ENCODE measurements at places on chromosomes 3 and 15. TPM values are rescaled to one million over a fixed set of nuclear protein-coding genes. Genes with fewer than 3 reads are reported as not detected.

- DNase-seq = no peak
Measured at GRCh38 chr3:115562636-115563267, 60.6 kb upstream of the GAP43 start.

DNA sequence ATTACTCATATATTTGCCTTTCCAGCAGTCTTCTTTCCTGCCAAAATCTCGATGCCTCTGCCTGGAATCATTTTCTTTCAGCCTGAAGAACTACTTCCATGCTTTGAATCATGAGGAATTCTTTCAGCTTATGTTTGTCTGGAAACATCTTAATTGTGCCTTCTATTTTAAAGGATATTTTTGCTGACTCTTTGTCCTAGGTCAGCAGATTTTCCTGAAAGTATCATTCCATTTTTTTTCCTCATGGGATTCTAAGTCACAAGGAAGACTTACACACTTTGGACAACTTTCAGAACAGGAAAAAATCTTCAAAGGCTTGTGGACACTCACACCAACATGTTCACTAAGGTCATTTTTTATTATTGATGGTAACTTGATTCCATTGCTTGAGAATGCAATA lies 10.1 kb downstream of the PRR23E start:
- DNase-seq = no peak

- DNase-seq = no peak
Measured at GRCh38 chr15:92625251-92625980, 30.2 kb downstream of the FAM174B start.

- DNase-seq = peak; percentile 35
Measured at GRCh38 chr3:12663401-12663935, 449 bp downstream of the RAF1 start.

- no peak for DNase-seq
Measured at GRCh38 chr3:184556582-184557347, 4.8 kb upstream of the EPHB3 start.

GRCh38 chr3:10185804-10186762 lies 21.4 kb downstream of the IRAK2 start:
- no peak for DNase-seq

Gene ITIH1
- 4.8 TPM for total RNA-seq

GRCh38 chr3:128491691-128491940 lies 1.4 kb downstream of the GATA2 start:
- DNase-seq = no peak

Gene WDR93
- total RNA-seq = 0.49 TPM

Gene MASP1
- total RNA-seq = 17.8 TPM

DNA sequence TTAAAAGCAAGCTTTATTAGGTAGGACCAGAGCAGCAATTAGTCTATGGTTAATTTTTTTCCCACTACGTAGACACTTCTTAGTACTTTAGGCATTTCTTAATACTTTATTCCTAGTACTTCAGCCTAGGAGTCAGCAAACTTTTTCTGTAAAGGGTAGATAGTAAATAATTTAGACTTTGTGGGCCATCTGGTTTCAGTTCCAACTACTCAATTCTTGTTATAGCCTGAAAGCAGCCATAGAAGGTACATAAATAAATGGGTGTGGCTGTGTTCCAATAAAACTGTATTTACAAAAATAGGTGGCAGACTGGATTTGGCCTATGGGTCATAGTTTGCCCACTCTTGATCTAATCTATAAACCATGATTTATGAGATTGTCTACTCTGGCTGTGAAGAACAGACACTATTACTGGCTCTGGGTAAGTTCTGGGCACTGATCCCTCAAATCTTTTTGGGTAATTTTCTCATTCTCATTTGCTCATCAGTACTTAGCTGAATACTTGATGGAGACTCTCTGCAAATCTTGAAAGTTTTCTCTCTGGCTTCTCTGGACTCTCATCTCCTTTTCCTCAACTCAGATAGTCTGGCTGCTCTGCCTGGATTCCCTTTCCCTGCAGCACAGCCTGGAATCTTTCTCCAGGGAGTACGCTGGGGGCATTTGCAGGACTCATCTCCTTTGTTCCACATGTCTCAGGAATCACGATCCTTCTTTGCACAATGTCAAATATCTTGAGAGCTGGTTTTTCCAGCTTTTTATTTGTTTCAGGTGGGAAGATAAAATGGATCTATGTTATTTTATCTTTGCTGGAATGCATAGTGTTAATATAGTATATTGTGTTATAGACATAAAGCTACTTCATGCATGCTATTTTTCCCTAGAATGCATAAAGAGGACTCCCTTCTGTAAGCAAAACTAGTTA lies 524.8 kb upstream of the TBL1XR1 start:
- DNase-seq = no peak

Gene DNASE1L3
- total RNA-seq = 2.3 TPM

- DNase-seq = no peak
Measured at GRCh38 chr3:64888165-64888564, 200.4 kb upstream of the ADAMTS9 start.

DNA sequence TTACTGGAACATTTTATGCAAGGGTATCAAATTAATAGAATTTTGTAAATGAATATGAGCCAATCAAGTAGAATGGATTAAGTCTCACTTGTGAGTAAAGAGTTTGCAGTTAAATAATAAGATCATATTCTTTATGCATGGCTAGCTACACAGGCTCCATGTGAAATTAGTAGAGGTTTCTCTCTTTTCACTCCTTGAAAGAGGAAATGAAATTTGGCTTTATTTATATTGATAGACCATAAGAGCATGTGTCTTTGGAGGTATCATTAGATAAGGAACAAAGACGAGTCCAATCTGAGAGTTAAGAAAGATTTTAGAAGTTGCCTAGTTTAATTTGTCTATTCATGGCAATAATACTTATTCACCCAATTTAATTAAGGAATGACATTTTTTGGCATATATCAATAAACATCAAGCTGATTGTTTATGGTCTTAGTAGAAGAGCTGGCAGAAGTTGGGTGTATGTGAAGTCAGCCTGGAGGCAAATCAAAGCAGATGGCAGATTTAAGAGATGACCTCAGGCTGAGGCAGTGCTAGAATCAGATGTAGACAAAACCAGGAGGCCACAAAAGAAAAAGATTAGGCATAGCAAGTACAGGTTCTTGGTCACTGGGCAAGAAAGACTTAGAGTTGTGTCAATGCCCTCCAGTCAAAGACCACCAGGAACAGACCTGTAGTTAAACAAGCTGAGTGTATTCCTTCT lies 406.5 kb upstream of the ARHGEF26 start:
- DNase-seq = no peak

Gene ATP2B2
- 0.09 TPM for total RNA-seq

Gene C3orf85
- total RNA-seq = not detected

- DNase-seq = no peak
Measured at GRCh38 chr3:64157150-64158035, 67.9 kb downstream of the PRICKLE2 start.

GRCh38 chr3:26132942-26133341 lies 343.1 kb downstream of the OXSM start:
- DNase-seq = no peak

Gene CLRN1
- not detected for total RNA-seq

GRCh38 chr15:89101302-89102193 lies 13.3 kb downstream of the ABHD2 start:
- DNase-seq = peak; percentile 85

DNA sequence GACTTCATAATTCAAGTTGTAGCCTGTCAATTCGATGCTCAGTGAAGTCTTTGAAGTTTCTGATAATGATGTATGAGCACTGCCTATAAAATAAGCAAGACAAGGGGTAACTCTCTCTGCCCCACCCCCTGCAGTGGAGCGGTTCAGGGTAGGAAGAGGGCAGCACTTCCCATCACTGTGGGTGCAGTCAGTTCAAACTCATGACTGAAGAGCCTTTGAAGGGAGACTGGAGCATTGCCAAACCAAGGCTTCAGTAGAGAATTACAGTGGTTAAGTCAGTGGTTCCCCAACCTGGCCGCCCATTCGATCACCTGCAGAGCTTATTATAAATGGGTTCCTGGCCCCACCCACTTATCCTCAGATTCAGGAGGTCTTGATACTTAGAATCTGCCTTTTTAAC lies 190.6 kb downstream of the SHQ1 start:
- DNase-seq = no peak

- no peak for DNase-seq
Measured at GRCh38 chr3:55204417-55204816, 276.6 kb upstream of the LRTM1 start.

Gene WDR72
- 10.7 TPM for total RNA-seq

DNA sequence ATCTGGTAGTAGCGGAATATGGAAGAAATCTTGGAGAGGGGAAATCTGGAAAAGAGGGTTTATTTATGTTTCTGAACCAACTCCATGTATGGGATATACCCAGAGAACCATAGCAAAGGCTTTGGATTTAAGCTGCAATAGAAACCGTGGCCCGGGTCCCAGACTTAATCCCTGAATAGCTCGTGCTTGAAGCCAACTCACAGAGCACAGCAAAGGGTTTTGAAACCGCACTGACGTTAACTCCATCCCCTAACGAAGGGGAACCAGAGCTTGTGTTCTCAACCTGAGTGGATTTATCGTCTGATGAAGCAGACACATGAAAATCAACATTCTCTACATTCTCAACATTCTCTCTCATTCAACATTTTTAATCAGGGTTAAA lies 154.6 kb downstream of the APBA2 start:
- no peak for DNase-seq

Gene ITGA11
- total RNA-seq = 2.6 TPM

GRCh38 chr15:91514147-91514546 lies 339.4 kb upstream of the SLCO3A1 start:
- no peak for DNase-seq

DNA sequence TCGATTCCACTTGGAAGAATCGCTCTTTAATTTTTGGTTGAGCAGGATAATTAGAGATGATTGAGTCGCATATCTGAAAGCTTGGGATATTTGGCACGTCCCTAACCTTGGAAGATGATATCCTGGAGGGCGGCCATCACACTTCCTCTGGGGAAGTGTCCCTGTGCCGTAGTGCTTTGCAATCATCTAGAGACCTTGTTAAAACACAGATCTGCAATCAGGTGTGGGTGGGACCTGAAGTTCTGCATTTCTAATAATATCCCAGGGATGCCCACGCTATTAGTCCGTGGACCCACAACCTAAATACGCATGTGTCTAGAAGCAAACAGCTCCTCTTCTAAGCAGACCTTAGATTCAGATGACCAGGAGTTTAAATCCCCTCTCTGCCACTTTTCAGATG lies 20.5 kb downstream of the MYO1E start:
- DNase-seq = no peak

- no peak for DNase-seq
Measured at GRCh38 chr3:2968475-2968874, 141.7 kb downstream of the IL5RA start.

DNA sequence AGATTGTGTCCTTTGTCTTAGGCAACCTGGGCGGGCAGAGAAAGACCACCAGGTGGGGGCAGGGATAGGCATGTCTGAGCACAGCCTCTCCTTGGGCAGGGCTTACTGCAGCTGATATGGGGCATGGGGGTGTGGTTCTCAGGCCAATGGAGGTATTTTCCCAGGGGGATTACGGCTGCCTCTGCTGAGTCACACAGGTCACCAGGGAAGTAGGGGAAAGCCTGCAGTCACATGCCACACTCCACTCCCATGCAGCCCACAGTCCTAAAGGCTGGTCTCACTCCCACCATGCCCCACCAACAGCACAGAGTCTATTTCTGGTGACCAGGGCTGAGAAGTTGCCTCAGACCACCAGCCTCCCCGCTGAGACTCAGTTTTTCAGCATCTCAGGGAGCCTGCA lies 466.4 kb downstream of the DIPK2A start:
- DNase-seq = no peak

- no peak for DNase-seq
Measured at GRCh38 chr3:144010371-144010770, 38.7 kb downstream of the DIPK2A start.

DNA sequence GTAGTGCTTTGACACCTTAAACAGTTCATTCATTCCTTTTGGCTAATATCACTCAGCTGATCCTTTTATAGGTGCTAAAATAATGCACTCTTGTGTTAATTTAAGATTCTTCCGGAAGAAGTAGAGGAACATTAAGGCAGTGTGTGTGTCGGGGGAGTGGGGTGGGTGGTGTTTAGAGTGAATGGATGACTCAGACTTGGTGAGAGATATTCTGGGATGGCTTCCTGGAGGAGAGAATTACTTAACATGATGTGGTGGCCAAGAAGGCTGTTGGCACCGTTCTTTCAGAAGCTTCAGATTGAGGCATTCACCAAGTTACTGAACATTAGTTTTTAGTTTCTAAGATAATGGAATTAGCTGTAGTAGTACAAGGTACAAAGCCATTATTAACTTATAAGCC lies 125.6 kb upstream of the ROPN1 start:
- DNase-seq = no peak

- DNase-seq = no peak
Measured at GRCh38 chr3:52202384-52203077, 4.6 kb downstream of the ALAS1 start.

Gene CASR
- 54.0 TPM for total RNA-seq

GRCh38 chr15:69743091-69743490 lies 290.5 kb downstream of the RPLP1 start:
- no peak for DNase-seq

DNA sequence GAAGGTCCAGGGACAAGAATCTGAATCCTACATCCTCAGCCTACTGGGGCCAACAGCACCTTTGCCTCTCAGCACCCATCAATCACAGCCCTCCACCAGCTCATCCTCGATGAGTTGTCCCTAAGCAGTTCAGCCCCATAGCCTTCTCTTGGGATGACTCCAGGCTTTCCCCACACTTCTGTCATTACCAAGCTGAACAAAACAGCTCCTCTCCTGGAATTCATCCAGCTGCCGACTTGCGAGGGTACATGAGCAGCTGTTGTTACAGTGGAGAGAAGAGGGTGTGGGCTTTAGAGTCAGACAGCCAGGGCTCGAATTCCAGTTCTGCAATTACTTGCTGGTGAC lies 69.0 kb upstream of the THBS1 start:
- no peak for DNase-seq

- peak; percentile 72 for DNase-seq
Measured at GRCh38 chr15:39579487-39580116, 1.3 kb upstream of the THBS1 start.

Gene SKOR1
- 0.43 TPM for total RNA-seq

Gene HRG
- total RNA-seq = 0.49 TPM

Gene CLEC3B
- total RNA-seq = 42.9 TPM

DNA sequence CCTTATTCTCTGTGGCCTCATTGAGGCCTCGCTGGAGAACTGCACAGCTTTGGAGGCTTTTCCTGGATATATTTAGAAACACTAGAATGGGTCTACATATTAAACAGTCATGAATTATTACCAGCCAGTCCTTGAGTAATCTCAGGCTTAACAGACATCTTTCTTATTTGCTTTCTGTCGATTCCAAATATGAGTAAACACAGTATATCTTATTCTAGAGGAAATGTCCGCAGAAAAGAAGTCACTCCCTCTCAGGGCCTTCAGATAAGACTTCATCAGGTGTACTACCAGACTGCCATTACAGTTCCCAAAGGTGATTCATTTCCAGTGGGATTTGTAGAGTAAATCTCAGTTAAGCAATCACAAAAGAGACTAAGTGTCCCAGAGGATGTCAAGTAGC lies 310.7 kb downstream of the RBMS3 start:
- no peak for DNase-seq

- DNase-seq = no peak
Measured at GRCh38 chr3:117563063-117563462, 853.5 kb downstream of the TUSC7 start.

Data from mucosa of gallbladder (tissue), 1 donor.